Astrocyte (in vitro differentiated cells and primary cell): ENCODE measurements at places on chromosomes 6 and 20. TPM values are rescaled to one million over a fixed set of nuclear protein-coding genes. Genes with fewer than 3 reads are reported as not detected.

The DLL1 gene
- 1.6 and 2.0 TPM in 2 replicates for total RNA-seq

The HLA-DPA1 gene
- total RNA-seq, result 0.50 and 1.7 TPM in 2 replicates

The MRPL2 gene
- total RNA-seq, result 47.4 and 59.7 TPM in 2 replicates

The C20orf144 gene
- total RNA-seq, result 0.16 TPM in 1 of 2 replicates, not detected in the other

The OPN5 gene
- total RNA-seq, result not detected in 2 replicates
